ENCODE measurements at places on chromosomes 7 and 10.

GRCh38 chr10:83518779-83519178, 620.5 kb upstream of the GHITM start:
- no peak for DNase-seq

DNA sequence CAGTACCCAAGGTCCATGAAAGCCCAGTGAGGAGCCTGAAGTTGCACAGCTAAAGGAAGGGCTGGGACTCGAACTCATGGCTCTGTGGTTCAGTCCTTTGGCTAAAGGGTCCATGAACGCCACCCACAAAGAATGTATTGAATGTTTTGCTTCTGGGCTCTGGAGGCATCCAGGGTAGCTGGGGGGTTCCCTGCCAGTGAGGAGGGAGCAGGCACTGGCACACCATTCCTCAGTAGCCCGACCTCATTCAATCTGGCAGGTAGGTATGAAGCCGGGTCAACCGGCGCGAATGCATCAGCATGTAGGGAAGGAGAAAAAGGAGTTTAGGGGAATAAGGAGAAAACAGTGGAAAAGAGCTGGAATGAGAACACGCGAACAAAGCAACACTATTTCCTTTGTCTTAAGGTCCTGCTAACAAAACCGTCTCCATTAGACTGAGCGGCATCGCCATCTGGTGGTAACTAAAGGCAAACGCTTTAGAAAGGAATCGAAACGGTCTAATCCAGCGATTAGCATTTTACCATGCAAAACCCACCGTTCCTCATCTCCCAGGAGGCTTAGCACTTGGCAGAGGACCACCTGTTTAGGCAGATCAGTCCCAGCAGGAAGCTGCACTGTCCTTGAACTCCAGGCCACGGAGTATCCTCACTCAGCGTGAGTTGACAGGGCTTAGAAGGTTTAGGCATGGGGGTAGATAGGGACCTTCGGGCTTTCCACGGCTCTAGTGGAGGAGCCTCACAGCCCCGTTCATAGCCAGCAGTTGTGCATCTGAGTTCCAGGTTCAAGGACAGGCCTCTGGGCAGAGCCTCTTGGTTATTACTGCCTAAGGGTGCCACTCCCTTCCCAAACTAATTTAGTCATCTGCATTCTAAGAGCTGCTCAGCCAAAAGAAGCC, 122.8 kb downstream of the UBE2H start:
- DNase-seq, result peak; percentile 68

- DNase-seq, result no peak
Observed at GRCh38 chr10:6195376-6195775, 7.4 kb upstream of the PFKFB3 start.

- DNase-seq, result no peak
Observed at GRCh38 chr10:10804998-10805740, 212.5 kb upstream of the CELF2 start.

- DNase-seq, result no peak
Observed at GRCh38 chr7:132177708-132178401, 398.4 kb downstream of the PLXNA4 start.

DNA sequence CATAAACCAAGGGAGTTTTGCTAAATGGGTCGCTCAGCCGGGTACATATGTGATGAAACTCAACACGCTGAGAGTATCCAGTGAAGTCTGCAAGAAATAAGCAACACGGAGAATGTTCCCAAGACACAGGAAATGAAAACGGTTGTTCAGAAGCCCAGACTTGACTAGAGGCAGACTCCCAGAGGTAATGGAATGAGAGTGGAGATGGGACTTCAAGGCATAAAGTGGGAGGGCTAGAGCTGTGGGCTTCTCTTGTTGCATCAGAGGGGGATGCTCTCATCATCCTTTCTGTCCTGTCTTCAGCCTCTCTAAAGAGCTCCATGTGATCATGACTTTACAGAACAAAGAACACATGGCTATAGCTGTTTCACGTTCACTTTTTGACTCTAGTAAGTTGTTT, 88.3 kb downstream of the BAMBI start:
- DNase-seq, result no peak

DNA sequence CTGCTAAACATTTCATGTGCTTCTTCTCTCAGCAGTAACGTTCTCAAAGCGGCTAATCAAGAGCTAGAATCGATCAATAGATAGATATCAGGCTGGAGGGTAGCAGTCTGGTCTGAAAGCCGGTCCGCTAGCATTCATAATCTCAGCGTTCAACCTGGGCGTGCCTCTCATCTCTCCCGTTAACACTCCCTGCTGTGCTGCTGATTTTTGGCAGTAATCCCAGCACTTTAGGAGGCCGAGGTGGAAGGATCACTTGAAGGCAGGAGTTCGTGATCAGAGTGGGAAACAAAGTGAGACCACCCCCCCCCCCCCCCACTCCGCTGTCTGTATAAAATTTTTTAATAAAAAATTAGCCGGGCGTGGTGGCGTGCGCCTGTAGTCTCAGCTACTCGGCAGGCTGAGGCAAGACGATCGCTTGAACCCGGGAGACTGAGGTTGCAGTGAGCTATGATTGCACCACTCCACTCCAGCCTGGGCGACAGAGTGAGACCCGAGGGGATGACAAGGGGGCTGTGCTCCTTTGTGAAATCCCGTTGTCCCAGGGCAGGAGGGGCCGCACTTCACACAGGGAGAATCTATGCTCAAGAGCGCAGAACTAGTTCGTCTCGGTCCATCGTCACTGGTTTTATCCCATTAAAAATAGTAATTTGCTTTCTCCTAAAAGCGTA, 624 bp upstream of the CEP55 start:
- peak; percentile 25 for DNase-seq

DNA sequence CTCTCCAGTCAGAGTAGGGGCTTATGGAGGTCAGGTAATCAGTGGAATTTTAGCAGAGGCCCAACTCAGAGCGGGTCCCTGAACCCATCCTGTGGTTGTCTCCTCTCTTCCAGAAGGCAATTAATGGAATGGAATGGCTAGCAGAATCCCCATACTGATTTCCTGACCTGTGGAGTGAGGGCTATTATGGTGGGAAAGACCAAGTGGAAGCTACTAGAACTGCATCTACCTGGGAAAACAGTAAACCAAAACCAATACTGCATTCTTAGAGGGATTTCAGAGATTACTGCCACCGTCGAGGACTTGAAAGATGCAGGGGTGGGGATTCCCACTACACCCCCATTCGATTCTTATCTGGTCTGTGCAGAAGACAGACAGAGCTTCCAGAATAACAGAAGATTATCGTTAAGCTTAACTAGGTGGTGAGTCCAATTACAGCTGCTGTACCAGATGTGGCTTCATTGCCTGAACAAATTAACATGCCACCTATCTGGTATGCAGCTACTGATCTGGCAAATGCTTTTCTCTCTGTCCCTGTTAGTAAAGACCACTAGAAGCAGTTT, 73.2 kb downstream of the LMBR1 start:
- DNase-seq, result no peak

GRCh38 chr7:97499204-97499603, 232.7 kb upstream of the TAC1 start:
- no peak for DNase-seq

DNA sequence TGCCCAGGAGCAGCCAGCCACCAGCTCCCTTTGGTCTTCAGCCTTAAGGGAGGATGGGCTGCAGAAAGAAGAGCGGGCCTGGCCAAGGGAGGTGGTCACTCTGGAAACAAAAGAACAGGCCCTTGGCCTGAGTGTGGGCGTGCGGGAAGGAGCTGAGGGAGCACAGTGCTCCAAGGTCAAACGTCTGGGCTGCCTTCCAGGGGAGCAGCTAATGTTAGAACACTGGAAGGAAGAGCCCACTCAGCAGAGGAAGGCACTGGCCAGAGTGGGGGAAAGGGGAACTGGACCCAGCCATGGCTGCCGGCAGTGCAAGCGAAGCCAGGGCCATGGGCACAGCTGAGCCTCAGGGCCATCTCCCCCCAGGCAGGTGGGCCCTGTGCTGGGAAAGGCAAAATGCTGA, 42.7 kb downstream of the FAM53B start:
- DNase-seq, result no peak

- DNase-seq, result no peak
Observed at GRCh38 chr10:104333032-104333727, 5.1 kb downstream of the ITPRIP start.

DNA sequence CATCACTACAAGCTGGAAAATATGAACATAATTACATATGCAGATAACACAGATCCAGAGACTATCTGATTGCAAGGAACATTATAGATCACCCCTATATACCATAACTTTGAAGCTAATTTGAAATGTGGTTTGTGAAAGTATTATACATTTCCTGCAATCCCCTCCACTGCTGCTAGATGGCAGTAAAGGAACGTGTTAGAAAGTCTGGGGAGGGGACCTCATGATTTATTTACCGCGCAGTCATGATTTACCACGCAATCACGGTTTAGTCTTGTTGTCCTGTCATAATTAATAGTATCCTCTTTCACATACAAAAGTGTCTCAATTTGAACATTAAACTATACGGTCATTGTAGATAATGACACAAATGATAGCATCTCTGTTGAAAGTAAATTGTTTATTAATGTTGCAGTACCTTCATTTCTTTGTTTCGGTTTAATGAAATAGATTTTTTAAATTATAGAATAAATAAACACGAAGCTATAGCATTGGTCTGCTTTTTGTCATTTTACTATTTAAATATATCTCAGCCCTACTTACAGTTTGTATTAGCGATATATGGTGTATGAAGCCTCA, 145.3 kb upstream of the PRSS1 start:
- no peak for DNase-seq

DNA sequence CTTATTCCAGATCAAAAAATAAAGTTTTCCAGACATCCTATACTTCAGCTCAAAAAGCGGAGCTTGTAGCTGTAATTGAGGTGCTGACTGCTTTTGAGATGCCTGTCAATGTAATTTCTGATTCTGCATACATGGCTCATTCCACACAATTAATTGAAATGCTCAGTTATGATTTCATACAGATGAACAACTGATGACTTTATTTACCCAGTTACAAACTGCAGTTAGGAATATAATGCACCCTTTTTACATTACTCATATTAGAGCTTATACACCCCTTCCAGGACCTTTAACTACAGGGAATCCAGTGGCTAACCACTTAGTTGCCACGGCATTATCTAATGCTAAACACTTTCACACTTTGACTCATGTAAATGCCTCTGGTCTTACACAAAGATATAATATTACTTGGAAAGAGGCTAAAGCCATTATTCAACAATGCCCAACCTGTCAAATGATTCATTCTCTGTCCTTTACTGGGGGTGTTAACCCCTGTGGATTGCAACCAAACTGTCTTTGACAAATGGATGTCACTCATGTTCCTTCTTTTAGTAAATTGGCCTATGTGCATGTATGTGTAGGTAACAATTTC, 147.3 kb downstream of the ZNF33B start:
- no peak for DNase-seq

GRCh38 chr10:44888886-44889285, 22.3 kb upstream of the TMEM72 start:
- no peak for DNase-seq

- no peak for DNase-seq
Observed at GRCh38 chr7:95327356-95327755, 3.0 kb upstream of the PON1 start.

- no peak for DNase-seq
Observed at GRCh38 chr7:81842361-81842760, 72.5 kb upstream of the HGF start.

DNA sequence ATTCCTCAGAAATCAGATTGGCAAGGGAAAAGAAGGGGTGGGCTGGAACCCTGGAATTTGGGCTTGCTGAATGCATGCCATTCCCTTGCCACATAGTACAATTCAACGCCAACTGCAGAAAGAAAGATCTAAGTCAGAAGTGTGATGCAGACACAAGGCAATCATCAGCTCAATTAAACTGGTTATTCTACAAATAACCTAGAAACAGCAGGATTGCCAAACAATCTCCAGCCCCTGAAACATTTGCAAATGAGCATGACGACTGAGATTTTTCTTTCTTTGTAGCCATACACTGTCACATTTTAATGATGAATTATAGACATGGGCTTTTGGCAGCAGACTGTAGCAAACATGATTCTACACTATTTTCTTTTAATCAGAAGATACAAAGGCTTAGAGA, 16.5 kb upstream of the CREB5 start:
- no peak for DNase-seq

- DNase-seq, result no peak
Observed at GRCh38 chr7:122543891-122544290, 155.0 kb downstream of the RNF133 start.

DNA sequence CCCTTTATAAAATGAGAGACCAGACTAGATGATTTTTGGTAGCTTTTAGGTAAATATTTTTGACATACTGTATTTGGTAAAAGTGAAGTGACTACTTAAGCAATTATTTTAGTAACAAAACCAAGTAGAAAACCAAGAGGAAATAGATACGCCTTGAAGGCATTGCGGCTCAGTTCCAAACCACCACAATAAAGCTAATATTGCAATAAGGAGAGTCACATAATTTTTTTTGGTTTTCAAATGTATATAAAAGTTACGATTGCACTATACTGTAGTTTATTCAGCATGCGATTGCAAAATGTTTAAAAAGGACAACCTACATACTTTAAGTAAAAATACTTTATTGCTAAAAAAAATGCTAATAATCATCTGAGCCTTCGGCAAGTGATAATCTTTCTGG, 581.7 kb upstream of the POT1 start:
- no peak for DNase-seq

DNA sequence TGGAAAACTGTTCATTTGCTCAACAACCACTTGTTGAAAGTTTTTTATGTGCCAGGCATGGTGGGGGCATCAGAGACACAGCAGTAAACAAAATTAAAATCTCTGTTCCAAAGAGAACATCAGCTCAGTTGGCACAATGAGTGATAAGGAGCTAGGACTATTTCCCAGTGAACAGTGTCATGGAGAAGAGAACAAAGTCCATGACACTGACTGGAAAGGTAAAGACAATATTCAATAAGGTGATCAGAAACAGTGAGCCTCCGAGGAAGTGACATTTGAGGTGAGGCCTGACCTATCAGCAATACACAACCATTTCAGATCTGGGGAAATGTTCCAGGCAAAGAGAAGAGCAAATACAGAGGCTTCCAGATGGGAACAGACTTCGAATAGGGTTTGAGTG, 14.6 kb downstream of the ACSL5 start:
- DNase-seq, result no peak

DNA sequence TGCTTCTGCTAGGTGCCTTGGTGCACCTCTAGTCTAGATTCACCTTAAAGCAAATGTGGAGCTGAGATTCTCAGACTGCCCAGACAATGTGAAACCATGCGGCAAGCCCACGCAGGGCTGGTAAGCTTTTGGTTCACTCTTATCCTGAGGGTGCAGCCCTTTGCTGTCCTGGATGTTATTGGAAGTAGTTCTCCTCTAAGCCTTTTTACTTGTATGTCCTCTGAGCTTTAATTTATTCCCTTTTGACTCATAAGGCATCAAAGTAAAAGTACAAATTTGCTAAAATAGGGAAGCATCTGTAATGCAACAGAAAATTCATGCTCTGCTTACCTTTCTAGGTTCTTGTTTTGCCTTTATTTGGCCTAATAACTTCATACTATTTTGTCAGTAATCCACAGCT, 186.8 kb downstream of the MACC1 start:
- DNase-seq, result no peak

- peak; percentile 61 for DNase-seq
Observed at GRCh38 chr7:143882604-143883078, 19.3 kb downstream of the TCAF1 start.

GRCh38 chr7:7862393-7862792, 106.2 kb upstream of the GLCCI1 start:
- DNase-seq, result no peak
